ENCODE measurements at places on chromosomes 5 and 9. TPM values are rescaled to one million over a fixed set of nuclear protein-coding genes. Genes with fewer than 3 reads are reported as not detected.

FOXD4L6 gene
- total RNA-seq, result not detected

ADGRD2 gene
- total RNA-seq, result not detected

GOLGA1 gene
- 10.7 TPM for total RNA-seq

ZNF618 gene
- 19.3 TPM for total RNA-seq

- DNase-seq, result no peak
Measured at GRCh38 chr5:112205846-112206245, 213.2 kb downstream of the EPB41L4A start.

DNA sequence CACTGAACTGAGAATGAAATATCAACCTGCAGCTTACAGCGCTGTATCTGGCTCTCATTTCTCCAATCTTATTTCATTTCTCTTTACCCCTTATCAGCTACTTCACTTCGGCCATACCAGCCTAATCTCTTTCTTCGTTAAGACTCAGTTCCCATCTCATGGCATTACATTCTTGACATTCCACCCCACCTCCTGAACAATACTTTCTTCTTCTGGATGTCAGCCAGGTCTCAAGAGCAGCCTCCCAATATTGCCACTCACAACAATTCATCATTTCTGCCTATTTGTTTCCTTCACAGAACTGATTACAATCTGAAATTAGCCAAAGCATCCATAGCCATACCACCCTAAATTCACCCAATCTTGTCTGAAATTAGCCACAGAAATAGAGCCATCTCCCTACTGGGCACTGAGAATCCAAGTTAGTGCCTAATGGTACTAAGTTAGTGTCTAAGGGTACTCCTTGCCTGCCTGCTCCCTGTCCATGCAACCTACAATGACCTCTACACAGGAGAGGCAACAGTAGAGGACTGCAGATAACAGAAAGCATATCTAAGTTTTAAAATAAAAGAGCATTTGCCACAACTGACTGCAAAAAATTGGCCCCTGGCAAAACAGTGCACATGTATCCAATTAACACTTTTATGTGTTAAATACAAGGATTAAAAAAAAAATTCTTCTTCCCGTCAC is 35.2 kb downstream of the SETX start:
- DNase-seq, result no peak

DNA sequence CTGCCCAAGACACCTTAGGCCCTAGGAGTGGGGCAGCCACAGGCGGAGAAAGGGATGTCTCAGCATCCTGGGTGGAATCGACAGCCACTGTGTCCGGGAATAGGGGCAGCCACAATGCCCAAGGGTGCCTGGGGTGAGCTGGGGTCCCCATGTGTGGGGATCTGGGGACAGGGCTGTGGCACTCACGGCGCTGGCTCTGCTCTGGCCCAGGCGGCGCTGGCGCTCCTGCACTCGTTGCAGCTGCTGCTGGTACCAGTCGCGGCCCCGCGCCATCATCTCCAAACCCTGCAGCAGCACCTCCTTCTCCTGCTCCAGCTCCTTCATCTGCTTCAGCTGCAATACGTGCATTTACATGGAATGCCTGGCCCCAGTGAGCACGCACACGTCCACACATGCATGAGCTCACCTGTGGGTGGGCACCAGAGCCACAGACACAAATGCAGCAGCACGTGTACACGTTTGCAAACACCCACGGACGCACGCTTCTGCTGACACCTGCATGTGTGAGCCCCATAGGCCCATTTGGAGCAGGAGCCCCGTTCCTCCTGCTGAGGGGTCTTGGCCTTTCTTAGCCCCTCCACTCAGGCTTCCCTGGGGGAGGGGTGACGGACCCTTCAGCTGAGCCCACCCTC is 4.9 kb downstream of the SAPCD2 start:
- DNase-seq, result no peak

- DNase-seq, result no peak
Measured at GRCh38 chr5:868428-869135, 17.8 kb upstream of the ZDHHC11 start.

DNA sequence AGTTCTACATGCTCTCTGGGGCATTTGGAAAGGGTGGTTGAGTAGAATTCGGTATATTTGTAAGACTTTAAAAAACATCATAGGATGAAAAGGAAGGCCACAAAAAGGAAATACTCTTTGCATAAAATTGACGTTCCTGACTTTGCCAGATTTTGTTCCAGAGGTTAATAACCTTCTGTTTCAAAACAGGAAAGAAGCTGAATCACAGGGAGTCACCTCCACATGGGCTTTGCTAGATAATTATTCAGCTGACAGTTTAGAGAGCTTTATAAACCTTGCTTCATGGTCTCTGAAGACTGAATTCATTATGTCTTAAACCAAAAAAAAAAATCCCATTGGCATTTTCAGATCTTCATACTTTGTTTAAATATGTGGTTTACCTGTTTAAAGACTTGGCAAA is 203.7 kb downstream of the SEMA6A start:
- DNase-seq, result no peak

Data from SJCRH30 (cell line).